ENCODE measurements at places on chromosomes 3 and 15.

DNA sequence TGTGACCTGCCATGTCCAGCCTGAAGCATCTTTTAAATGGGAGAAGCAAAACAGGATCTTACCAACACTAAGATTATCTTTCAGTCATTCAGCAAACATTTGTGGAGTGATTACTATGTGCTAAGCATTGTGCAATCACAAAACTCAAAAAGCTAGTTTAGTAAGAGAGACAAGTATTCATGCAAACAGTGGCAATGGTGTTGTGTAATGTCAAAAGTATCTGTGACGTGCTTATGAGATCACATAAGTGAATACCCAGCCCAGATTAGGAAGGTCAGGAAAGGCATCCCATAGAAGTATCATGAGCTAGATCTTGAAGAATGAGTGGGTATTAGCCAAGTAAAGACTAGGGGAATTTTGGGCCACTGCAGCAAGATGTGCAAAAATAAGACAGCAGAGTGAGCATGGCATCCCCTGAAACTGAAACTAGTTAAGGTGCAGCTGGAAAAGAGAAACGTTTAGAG lies 32.1 kb downstream of the SEC62 start:
- no peak for DNase-seq

DNA sequence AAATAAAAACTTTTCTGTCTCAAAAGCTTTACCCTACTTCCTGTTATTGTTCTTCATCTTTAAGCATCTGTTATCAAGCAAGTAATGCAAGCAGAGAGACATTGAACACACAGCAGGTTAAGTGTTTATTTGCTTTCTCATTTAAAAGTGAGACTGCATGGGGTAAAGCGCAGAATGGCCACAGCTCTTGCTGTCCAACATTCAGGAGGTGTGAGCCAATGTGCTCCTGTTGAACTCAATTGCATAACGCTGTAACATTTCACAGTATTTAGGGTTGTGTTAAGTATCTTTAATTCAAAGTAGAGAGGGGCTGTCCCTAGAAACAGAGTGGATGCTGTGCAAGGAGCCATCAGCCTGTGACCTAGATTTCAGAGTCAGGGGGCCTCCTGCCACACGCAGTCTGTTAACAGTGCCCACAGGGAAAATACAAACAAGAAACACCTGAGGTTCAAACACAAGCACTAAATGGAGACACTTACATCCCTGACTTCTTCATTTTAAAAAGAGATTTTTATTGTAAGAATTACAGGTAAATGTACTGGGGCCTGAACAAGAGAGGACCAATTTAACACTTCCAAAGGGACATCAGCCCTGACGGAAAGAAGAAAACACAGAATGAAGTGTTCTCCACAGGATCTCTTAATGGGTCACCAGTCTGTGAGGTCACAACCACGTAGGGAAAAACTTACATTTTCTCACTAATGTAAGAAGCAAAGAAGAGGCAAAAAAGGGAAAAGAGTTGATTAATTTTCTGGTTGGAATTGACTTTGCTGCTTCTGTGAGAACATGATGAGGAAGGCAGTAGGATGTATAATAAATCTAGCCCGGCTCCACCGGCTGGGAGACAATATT lies 815.1 kb downstream of the VGLL3 start:
- DNase-seq = no peak

DNA sequence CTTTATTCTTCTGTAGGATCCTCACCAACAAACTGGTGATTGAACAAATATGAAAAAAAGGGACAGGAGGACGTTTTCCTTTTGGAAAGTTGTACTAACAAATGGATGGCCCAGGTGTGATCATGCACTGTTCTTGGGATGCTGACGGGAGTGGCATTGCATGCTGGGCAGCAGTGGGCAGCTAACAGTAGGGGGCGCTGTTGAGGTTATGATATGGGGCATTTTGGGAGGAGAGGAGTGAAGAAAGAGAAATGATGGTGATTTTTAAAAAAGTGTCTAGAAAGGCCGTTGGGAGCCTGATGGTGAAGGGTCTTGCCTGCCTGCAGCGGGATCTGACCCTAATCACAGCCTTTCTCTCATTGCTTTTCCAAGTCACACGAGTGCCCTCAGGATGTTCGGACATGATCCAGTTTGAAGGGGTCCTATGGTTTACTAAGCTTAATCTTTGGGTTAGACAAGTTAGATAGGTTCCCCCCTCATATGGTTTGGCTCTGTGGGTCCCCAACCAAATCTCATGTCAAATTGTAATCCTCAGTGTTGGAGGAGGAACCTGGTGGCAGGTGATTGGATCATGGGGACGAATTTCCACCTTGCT lies 46.2 kb upstream of the PRTG start:
- peak; percentile 59 for DNase-seq

- DNase-seq = no peak
These were observed 328.3 kb downstream of the OXSM start for GRCh38 chr3:26118165-26118564.

DNA sequence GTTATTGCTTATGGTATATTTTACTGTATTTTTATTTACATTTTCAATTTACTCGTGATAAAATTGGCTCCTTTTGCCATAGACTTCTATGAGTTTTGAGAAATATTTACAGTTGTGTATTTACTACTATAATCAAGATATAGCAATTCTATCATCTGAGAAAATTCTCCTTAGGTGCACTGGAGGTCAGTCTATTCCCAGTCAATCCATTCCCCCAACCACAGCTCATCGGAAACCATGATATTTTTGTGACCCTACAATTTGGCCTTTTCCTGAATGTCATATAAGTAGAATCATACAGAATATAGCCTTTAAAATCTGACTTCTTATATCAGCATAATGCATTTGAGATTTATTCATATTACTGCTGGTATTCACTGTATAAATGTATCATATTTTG lies 114.7 kb upstream of the LRTM1 start:
- DNase-seq = no peak

DNA sequence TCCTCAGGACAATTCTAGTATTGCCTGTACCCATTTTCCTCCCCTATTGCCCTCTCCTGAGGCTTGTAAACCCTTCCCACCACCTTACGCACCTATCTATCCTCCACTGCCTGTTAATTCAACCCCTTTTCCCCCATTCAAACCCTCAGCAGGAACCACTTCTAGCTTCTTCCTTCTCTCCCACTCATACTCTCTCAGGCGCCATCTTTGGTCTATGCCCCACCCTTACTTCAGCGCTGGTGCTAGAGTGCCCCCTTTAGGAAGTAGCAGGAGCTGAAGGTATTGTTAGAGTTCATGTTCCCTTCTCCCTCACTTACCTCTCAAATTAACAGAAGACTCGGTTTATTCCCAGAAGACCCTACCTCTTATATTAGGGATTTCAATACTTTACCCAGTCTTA lies 121.8 kb upstream of the NLGN1 start:
- no peak for DNase-seq

DNA sequence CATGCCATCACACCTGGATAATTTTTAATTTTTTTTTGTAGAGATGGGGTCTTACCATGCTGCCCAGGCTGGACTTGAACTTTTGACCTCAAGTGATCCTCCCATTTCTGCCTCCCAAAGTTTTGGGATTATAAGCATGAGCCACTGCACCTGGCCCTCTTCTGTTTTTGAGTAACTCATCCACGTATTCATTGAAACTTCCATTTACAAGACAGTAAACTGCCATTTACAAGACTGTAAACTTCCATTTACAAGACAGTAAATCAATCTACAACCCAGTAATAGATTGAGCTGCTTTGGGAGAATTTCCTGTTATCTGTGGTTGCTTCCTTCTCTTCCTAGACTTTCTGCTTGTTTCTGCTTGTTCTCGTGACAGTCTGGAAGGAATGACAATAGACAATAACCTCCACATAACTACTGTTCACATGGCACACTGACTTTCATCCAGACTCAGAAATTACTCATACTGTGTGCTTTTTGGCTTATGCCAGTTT lies 114.7 kb upstream of the CCNL1 start:
- no peak for DNase-seq

DNA sequence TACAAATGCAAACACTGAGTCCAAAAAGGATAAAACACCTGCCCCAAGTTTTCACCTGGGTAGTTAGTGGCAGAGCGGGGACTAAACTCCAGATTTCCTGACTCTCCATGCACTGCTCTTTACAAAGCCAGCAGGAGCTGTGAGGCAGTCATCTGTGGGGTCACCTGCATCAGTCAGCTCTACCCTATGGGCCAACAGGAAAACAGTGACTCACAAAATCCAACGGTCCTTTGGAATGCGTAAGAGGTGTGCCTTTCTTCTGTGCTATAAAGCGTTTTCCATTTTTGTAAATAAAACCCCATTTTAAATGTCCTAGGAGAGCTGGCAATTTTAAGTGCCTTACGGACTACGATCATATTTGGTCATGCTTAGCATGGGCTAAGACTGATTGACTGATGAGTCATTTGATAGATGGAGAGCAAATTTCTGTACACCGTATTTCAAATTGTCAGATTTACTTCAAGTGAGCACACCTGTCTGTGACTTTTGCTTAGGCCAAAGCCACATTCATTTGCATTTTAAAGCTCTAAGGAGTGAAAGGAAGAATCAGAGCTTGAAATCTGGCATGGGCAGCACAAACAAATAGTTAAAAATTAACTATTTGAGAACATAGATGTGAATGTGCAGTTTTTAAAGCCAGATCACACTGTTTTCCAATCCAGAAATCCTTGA lies 4.4 kb upstream of the COL8A1 start:
- no peak for DNase-seq

DNA sequence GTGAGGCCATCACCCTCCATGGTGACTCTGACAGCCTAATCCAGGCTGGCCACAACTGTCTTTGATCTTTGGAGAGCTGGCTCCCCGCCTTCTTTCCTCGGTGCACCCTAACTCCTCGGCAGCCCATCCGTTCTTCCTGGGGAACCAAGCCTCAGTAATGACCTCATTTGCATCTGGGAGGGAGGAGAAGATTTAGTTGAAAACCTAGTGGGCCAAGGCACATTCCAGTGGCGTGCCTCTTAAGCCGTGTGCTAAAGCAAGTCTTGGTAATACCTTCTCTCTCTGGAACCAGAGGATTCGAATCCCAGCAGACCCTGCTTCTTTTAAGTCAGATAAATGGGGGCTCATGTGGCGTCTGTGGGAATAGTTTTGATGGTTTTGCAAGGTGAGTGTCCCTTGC lies 233.1 kb downstream of the EBLN2 start:
- no peak for DNase-seq

DNA sequence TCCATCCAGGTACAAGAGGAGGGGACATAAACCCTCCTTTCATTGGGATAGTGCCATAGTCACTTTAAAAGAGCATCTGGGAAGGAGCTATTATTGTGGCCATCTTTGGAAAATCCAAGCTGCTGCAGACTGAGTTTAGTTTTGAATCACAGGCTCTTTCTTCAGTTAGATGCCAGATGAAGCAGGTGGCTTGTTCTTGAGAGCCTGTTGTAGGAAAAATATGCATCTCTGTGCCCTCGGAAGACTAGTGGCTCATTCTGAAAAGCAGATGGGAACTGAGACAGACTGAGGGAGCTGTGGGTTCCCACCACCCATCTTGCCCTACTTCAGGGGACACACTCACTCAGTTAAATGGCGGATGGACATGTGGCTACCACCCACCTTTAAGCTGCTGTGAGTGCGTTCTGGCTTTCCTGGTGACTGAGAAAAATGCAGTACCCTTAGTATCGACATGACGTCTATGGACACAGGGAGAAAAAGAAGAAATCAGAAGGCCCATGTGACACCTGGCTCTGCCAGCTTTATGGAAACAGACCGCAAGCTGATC lies 50.2 kb downstream of the RARB start:
- no peak for DNase-seq

DNA sequence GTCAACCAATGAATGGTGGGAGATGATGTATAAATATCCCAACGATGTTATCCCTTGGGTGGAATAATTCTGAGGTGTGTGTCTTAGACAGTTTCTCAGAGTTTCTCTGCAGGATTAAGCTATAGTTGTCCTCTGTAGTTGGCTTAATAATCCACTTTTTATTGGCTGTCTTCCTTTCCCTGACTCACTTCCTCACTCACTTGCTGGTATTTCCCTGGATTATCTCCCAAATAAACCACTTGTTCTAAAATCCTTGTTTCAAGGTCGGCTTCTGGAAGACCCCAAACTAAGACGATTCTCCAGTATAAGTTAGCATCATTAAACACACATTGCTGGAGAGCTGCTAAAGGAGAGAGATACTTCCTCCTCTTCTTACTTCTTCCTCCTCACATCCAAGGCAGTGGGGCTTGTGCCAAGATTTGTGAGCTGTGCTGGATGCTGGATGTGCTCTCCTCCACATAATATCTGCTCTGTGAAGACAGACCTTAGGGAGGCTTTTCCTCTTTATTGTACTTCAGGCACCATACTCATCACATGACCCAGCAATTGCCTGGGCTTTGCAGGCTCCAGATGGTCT lies 22.5 kb upstream of the ROPN1 start:
- no peak for DNase-seq

DNA sequence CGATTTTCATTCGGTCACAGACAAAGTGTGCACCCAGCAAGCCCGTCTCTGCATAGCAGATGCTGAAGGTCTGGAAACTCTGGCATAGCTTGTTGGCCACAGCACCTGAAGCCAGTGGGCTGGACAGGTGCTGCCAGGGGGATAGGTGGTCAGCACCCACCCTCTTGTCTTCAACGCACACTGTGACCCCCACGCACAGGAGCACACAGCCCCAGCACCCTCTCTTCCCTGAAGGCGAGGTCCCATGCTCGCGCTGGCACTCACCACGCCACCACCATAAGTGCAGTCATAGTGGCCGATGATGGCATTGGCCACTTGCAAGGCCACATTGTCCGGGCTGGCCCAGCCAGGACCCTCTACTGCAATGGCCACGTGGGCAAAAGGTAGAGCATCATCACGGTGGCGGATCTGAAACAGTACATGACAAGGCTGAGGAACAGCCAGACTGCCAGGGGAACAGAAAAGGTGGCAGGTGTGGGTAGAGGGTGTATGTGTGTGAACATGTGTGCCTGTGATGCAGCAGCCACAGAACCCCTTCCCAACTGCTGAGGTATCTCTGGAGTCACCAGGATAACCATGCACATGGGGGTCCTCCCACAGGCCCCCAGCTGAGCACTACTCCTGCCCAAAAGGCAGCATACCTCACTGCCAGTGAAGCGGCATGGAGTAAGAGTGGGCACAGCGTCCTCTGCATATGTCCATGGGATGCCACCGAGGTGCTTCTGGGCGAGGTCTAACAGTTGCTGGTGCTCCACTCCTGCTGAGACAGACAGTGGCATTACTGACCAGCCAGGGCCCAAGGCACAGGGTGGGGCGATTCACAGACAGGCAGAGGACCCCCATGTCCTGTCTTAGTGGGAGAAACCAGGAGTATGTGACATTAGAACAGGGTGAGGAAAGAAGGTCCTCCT lies 5.8 kb upstream of the COL7A1 start:
- no peak for DNase-seq

- peak; percentile 42 for DNase-seq
These were observed 228.7 kb downstream of the SLCO3A1 start for GRCh38 chr15:92082006-92082843.

All from stimulated activated effector memory CD8-positive, alpha-beta T cell treated with anti-CD3 and anti-CD28 coated beads, Interleukin-12 subunit alpha, Interleukin-12 subunit beta, amount 100 ng/mL, for 72 hours (primary cell).